Left lung (tissue), 14 donors: ENCODE measurements at places on chromosomes 5 and 9. TPM values are rescaled to one million over a fixed set of nuclear protein-coding genes. Genes with fewer than 3 reads are reported as not detected.

SHISAL2B gene
- 8.1 TPM for polyA plus RNA-seq

QRFP gene
- 0.31 TPM for polyA plus RNA-seq

GLDC gene
- polyA plus RNA-seq: 2.8 TPM

TMEM171 gene
- 0.15 TPM for polyA plus RNA-seq

OLFML2A gene
- polyA plus RNA-seq: 41.9 TPM

DTWD2 gene
- 7.5 TPM for polyA plus RNA-seq

TTC23L gene
- polyA plus RNA-seq: 3.7 TPM

LCN10 gene
- polyA plus RNA-seq: 0.11 TPM

SLC45A2 gene
- 0.16 TPM for polyA plus RNA-seq

RANBP17 gene
- polyA plus RNA-seq: 27.1 TPM

SHOC1 gene
- polyA plus RNA-seq: 0.63 TPM

ECM2 gene
- 38.5 TPM for polyA plus RNA-seq

JAKMIP2 gene
- 9.8 TPM for polyA plus RNA-seq

HTR4 gene
- 0.93 TPM for polyA plus RNA-seq

SGCD gene
- 12.9 TPM for polyA plus RNA-seq

PCDHGA5 gene
- polyA plus RNA-seq: 3.5 TPM

ENHO gene
- 1.2 TPM for polyA plus RNA-seq

TMEM174 gene
- 0.13 TPM for polyA plus RNA-seq

ZNF454 gene
- 8.5 TPM for polyA plus RNA-seq

DCP2 gene
- 30.4 TPM for polyA plus RNA-seq

ZNF879 gene
- polyA plus RNA-seq: 5.8 TPM

IGFBPL1 gene
- 1.4 TPM for polyA plus RNA-seq

STK32A gene
- polyA plus RNA-seq: 7.7 TPM

PCDHB4 gene
- 2.0 TPM for polyA plus RNA-seq

FCN1 gene
- 6.7 TPM for polyA plus RNA-seq

EFNA5 gene
- polyA plus RNA-seq: 22.2 TPM

C5 gene
- polyA plus RNA-seq: 61.5 TPM

PSIP1 gene
- 209 TPM for polyA plus RNA-seq
